ENCODE measurements at places on chromosomes 2 and 18. TPM values are rescaled to one million over a fixed set of nuclear protein-coding genes. Genes with fewer than 3 reads are reported as not detected.

CACNB4 gene
- 4.0 TPM for total RNA-seq

LAMA3 gene
- total RNA-seq = 52.1 TPM

RAB6C gene
- 0.04 TPM for total RNA-seq

MOGAT1 gene
- total RNA-seq = not detected

CNOT11 gene
- total RNA-seq = 55.8 TPM

B3GNT2 gene
- total RNA-seq = 53.0 TPM

DSG4 gene
- 0.12 TPM for total RNA-seq

Measured in hepatocyte (in vitro differentiated cells).